CD4-positive, CD25-positive, alpha-beta regulatory T cell (primary cell): ENCODE measurements at places on chromosomes 5 and 9. TPM values are rescaled to one million over a fixed set of nuclear protein-coding genes. Genes with fewer than 3 reads are reported as not detected.

GDA gene
- not detected for polyA plus RNA-seq

LHFPL2 gene
- polyA plus RNA-seq = 0.11 TPM

COL27A1 gene
- not detected for polyA plus RNA-seq

PCDHGA1 gene
- polyA plus RNA-seq = not detected

FLT4 gene
- 4.0 TPM for polyA plus RNA-seq

NAIP gene
- polyA plus RNA-seq = 1.9 TPM

FANCG gene
- 9.1 TPM for polyA plus RNA-seq

MORN5 gene
- not detected for polyA plus RNA-seq

MARVELD2 gene
- polyA plus RNA-seq = 0.86 TPM

VAV2 gene
- 0.24 TPM for polyA plus RNA-seq

SLC27A4 gene
- polyA plus RNA-seq = 7.1 TPM

GFI1B gene
- polyA plus RNA-seq = not detected

UBE2D2 gene
- 369 TPM for polyA plus RNA-seq

CYLC2 gene
- not detected for polyA plus RNA-seq

KIAA0825 gene
- 1.3 TPM for polyA plus RNA-seq

AGXT2 gene
- polyA plus RNA-seq = not detected

MOB3B gene
- polyA plus RNA-seq = 0.11 TPM

TAL2 gene
- polyA plus RNA-seq = not detected

MSX2 gene
- not detected for polyA plus RNA-seq

GLDC gene
- polyA plus RNA-seq = 0.33 TPM

GMCL2 gene
- not detected for polyA plus RNA-seq

LIX1 gene
- polyA plus RNA-seq = not detected

NUP188 gene
- 20.8 TPM for polyA plus RNA-seq

EMB gene
- 130 TPM for polyA plus RNA-seq

ANKRD33B gene
- polyA plus RNA-seq = 0.30 TPM

ECM2 gene
- not detected for polyA plus RNA-seq

ANXA6 gene
- 290 TPM for polyA plus RNA-seq

IFNB1 gene
- polyA plus RNA-seq = not detected

TRPM6 gene
- not detected for polyA plus RNA-seq

SLC28A3 gene
- polyA plus RNA-seq = not detected

NTRK2 gene
- not detected for polyA plus RNA-seq

FKBP15 gene
- 9.8 TPM for polyA plus RNA-seq

SHROOM1 gene
- polyA plus RNA-seq = not detected

JAKMIP2 gene
- 2.4 TPM for polyA plus RNA-seq

PLK2 gene
- polyA plus RNA-seq = 1.8 TPM

TUSC1 gene
- not detected for polyA plus RNA-seq

DND1 gene
- not detected for polyA plus RNA-seq

LHX3 gene
- polyA plus RNA-seq = not detected

SMARCA2 gene
- 45.5 TPM for polyA plus RNA-seq

KCNT1 gene
- polyA plus RNA-seq = not detected

SERINC5 gene
- 12.7 TPM for polyA plus RNA-seq

PFN3 gene
- not detected for polyA plus RNA-seq

CAAP1 gene
- polyA plus RNA-seq = 17.3 TPM

FOXE1 gene
- not detected for polyA plus RNA-seq

SLC4A9 gene
- not detected for polyA plus RNA-seq

SLC12A7 gene
- polyA plus RNA-seq = 7.0 TPM

PAEP gene
- polyA plus RNA-seq = not detected

ARHGAP26 gene
- 5.4 TPM for polyA plus RNA-seq

TSSK1B gene
- not detected for polyA plus RNA-seq

PCDHGA2 gene
- polyA plus RNA-seq = not detected

LARP1 gene
- 10.6 TPM for polyA plus RNA-seq

SPOCK1 gene
- not detected for polyA plus RNA-seq
